ENCODE measurements at places on chromosomes 7 and 10.

- no peak for DNase-seq
Observed at GRCh38 chr10:99775850-99776249, 6.6 kb upstream of the ABCC2 start.

DNA sequence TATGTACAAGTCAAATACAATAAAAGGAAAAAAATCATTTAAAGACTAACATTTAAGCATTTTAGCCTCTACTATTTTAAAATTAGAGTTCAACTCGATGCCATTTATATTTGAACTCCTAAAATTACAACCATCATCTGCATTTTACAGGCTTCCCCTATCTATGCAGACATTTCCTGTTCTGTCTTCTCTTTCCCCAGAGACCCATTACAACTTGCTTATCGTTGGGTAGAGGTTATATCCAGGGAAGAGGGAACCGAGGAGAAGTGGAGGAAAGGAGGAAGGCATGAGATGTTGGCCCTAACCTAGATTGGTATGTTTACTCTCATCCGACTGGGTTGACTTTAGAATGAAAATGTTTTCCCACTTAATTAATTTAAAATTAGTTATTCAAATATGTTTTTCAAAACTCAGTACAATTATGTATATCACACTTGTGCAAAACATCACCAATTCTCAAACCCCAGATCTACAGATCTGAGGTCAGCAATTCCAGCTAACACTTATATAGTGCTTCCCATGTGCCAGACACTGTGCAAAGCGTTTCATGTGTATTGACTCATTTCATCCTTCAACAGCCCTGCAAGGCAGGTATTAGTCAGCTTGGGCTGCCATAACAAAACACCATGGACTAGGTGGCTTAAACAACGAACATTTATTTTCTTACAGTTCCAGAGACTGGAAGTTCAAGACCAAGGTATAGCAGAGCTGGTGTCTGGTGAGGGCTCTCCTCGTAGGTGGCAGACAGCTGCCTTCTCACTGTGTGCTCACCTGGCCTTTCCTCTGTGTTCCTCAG, 27.3 kb upstream of the HERPUD2 start:
- DNase-seq = no peak

DNA sequence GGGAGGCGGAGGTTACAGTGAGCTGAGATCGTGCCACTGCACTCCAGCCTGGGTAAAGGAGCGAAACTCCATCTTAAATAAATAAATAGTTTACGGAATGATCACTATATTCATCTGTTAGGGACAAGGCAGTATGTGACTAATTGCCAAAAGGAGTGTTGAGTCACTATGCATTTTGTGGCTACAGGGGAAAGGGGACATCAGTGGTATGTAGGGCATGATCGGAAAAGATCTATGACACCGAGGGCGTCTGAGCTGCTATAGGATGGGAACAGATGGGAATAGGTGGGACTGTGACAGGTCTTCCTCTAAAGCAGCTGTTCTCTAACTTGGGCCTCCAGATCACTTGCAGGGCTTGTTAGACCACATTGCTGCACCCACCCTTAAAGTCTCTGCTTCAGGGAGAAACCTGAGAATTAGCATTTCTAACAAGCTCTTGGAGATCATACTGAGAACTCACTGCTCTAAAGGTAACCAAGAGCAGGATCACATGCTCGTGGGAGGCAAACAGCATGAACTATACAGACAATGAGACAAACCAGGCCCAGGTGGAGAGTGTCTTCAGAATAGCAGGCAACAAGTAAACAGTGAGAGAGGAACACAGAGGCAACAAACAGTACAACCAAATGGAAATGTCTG, 65.1 kb upstream of the ITGA8 start:
- DNase-seq = no peak

GRCh38 chr7:24834128-24834798, 77.0 kb upstream of the GSDME start:
- no peak for DNase-seq

- no peak for DNase-seq
Observed at GRCh38 chr10:63720676-63721075, 199.5 kb downstream of the REEP3 start.

GRCh38 chr7:140058517-140058916, 4.2 kb downstream of the PARP12 start:
- DNase-seq = no peak

DNA sequence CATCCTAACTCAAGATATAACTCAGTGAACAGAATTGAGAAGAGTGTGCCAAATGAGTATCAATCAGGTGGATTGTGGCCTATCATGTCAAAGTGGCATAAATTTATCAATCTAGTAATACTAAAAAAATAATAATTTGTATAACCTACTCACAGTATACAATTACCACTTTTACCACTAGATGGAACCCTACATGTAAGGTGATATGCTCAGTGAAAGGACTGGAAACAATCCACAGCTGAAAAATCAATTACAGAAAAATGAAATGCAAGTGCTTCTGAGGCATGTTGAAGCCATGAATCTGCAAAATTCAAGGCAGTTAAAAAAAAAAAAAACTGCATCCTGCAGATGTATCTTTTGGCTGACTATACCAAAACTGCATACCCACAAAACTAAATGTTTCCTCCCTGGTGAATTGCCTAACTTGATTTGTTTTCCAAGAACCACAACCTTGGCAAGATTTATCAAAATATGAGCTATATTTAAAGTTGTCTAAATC, 13.9 kb downstream of the ARHGAP19 start:
- no peak for DNase-seq

GRCh38 chr7:4203626-4204512, 478.2 kb upstream of the FOXK1 start:
- DNase-seq = no peak

GRCh38 chr10:130764651-130765050, 546.9 kb downstream of the TCERG1L start:
- DNase-seq = no peak

DNA sequence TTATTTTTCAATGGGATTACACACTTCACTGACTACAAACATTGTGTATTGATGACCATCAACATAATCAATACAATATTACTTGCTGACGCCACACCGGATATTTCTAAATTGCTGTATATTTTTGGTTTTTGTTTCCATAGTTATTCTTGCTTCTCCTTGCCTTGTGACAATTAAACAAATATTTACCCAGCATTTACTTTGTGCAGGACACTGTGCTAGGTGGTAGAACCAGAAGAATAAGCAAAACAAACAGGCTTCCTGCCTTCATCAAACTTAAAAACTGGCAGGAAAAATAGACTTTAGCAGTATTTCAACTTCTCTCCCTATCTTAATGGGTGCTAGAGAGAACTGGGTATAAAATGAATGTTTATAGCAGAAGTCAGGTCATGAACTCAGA, 50.6 kb downstream of the ZNF277 start:
- DNase-seq = no peak

- DNase-seq = no peak
Observed at GRCh38 chr7:18126281-18126680, 98.6 kb upstream of the PRPS1L1 start.

GRCh38 chr7:137003566-137003965, 135.1 kb downstream of the CHRM2 start:
- DNase-seq = no peak

- no peak for DNase-seq
Observed at GRCh38 chr10:95364342-95364741, 73.5 kb upstream of the PDLIM1 start.

DNA sequence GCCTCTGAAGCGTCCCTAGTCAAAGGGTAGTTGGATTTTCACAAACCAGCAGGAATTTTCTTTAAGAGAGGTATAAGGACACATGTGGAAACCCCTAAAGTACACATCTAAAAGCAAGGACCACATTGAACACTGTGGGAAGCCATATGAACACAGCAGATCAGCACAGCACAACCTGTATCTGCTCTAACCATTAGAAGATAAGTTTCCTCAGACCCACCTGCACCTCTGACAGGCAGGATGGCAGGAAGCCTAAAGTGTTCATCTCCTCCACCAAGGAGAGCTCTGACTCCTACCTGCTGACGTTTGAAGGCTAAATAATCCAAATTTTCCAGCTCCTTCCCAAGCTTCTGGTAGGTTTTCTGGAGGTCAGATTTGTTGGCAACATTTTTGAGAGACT, 174.4 kb downstream of the CTNNA3 start:
- no peak for DNase-seq

All from activated CD4-positive, CD25-positive, alpha-beta regulatory T cell treated with anti-CD3 and anti-CD28 coated beads, Interleukin-2, amount 50 U/mL, for 72 hours (primary cell).